ENCODE measurements at places on chromosomes 1 and 21.

DNA sequence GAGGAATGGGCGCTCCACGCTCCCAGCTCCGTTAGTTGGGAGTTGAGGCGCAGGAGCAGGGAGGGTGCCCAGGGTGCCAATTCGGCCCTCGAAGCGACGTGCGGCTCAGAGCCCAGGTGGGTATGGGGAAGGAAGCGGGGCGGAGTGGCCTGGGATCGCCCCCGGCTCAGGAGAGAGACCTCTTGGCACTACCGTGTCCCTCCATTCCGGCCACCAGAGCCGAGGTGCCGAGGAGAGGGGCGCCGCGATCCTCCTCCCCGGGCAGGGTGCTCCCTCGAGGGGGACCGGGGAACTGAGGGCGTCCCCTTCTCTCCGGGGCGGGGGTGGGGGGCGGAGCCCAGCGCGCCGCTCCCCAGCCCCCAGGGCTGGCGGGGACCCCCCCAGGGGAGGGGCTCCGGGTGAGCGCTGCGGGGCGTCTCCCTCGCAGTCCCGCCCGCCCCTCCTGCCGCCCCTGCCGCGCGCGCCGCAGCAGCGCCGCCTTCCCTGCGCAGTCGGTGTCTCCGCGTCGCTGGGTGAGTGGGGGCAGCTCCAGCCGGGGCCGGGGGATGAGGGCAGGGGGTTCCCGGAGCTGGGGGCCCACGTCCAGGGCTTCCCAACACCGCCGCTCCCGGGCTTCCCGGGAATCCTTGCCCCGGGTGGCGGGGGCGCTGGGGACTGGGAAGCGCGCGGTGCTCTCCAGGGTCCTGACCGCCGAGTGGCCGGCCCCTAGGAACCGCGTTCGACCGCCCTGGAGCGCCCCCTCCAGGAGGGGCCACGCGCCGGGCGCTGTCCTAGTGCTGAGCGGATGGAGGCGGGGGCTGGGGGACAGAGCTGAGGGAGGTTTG lies at the start of gene HPCA:
Gene HPCA, plus strand, starts transcription at position 488 of the 824 bp plus-strand sequence. CDS start 2,408 bp downstream, outside the sequence.
- DNase-seq = no peak

DNA sequence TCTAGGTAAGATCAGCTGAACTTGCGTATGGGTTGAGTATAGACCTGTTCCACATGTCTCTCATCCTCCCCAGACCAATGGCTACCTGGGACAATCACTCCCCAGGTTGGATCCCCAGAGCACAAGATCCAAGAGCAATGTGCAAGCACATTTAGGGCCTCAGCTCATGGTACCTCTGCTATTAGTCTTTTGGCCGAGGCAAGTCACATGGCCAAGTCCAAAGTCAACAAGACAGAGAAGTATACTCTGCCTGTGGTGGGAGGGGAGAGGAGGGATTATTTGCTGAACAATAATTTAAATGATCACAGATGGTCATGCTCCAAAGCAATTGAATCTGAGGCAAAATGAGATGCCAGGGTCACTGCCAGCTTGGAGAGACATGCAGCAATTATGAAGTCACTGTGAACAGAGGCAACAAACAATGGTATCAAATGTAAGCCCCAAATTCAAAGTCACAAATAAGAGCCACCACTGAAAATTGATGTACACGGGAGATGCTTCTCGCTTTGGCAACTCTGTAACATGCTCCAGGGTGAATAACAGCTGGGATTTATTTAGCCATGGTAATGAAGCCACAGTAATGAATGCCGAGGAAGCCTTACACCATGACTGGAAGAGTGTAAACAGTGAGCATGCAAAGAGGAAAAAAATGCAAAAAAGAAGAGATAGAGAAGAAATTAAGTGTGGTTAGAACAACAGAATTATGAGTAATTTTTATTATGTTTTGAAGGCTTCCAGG lies 149.1 kb downstream of the ZNF281 start:
- no peak for DNase-seq

GRCh38 chr1:96367791-96368190 lies 353.8 kb upstream of the PTBP2 start:
- DNase-seq = no peak

GRCh38 chr1:153534226-153534924 lies 1.4 kb downstream of the S100A6 start:
- no peak for DNase-seq

- no peak for DNase-seq
Measured at GRCh38 chr1:3350506-3351261, 103.8 kb upstream of the ARHGEF16 start.

DNA sequence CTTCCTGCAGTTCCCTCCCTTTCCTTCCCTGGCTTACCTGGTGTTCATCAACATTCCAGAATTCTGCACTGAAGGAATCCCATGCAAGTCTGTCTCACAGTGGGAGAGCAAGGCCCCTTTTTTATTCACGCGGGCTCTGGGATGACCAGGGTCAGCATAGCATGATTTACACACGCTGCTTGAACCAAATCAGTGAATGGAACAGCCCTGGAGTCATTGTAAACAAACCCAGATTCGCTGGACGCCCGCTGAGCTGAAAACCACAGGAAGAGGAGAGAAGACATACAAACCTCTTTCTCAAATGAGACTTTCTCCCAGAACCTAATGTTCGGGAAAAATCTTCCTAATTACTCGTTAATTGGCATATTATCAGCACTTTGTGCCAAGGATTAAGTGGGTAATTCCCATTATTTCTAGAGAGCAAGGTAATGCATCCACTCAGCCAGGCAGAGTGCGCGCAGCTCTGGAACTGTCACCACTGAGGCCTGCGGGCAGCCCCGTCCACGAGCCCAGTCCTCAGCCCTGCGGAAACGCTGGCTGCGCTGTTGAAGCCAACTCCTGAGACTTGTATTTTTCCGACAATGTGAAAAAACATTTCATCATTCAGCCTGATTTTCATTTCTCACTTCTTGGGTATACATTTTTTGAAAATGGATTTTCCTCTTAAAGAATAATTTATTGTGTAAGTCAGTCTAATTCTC lies 140.0 kb downstream of the ETS2 start:
- DNase-seq = no peak

DNA sequence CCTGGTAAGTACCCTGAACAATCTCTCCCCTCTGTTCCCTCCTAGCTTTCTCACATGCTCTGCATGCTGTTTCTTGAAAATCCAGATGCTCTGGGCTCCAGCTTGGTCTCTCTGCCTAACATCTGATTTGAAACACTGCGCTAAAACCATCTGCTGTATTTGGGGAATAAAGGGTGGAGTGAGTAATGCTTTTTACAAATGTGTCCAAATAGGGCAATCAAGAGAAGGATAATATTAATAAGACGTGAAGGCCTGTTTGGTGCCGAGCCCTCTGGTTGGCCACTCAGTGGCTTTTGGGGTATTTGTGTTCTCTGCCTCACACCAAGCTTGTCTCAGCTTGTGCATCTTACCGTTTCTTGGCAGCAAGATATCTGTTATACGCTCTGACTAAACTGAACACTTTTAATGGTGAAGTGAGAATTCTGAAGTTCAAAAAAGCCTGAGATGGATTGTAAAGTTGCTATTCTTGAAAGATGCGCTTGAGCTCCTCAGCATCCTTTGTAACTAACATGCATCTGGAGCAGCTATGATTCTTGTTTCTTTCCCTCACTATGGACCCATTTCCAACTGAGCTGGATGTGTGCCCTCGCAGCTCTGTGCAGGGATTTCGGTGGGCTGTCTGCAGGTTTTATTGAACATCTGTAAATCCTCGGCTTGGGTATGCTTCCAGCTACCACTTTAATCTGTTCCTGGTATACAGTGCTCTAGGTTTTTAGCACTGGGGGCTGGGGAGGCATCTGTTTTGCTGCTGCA lies 269.4 kb downstream of the RWDD3 start:
- no peak for DNase-seq

GRCh38 chr1:232627171-232627570 lies 2.8 kb downstream of the SIPA1L2 start:
- no peak for DNase-seq

DNA sequence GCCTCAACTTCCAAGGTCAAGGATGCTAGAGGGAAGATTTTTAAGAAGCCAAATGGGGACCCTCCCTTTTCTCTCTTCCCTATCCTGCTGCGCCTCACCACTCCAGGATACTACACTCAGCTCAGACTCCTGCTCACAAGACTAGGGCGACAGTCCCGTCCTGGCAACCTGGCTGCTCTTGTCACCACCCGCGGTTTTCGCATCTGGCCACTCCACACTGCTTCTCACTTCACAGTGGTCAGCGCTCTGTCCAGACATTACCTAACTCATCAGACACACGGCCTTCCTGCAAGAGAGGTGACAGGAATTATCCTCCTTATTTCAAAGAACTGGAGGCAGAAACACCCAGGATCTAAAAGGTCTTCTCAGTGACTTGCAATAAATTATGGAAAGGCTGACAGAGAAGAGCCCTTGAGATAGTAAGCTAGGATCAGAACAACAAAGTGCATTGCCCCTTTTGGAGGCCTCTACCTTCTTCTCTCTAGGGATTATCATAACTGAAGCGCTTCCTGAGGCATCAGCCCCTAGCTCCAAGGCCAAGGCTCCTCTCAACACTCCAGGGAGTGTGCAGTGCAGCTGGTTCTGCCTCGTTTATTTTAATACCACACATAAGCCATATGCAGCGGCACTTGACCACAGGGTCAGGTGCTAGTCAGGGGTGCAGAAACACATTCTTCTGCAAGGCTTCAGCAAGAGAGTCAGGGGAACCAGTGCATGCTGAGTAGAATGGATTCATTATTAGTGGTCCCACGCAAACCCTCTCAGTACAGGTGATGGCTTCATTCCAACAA lies 41.9 kb downstream of the ASTN1 start:
- DNase-seq = no peak

Data from CD4-positive, alpha-beta T cell treated with Interleukin-4 for 1 hour (primary cell).